Panc1 (cell line): ENCODE measurements at places on chromosomes 11 and 22. TPM values are rescaled to one million over a fixed set of nuclear protein-coding genes. Genes with fewer than 3 reads are reported as not detected.

Gene PANX3
- not detected for total RNA-seq

Gene RGL4
- total RNA-seq = not detected

Gene GRIK4
- total RNA-seq = 0.62 TPM

Gene ARHGAP32
- total RNA-seq = 44.6 TPM

Gene WBP2NL
- 0.44 TPM for total RNA-seq

Gene TMA7B
- total RNA-seq = not detected

Gene TMEM86A
- 0.31 TPM for total RNA-seq

Gene NAV2
- total RNA-seq = 22.7 TPM

Gene MMP7
- 2.7 TPM for total RNA-seq

Gene CBLIF
- not detected for total RNA-seq

Gene CNIH2
- 9.3 TPM for total RNA-seq

Gene MIOX
- 0.23 TPM for total RNA-seq

Gene UPB1
- 0.10 TPM for total RNA-seq

Gene NOX4
- not detected for total RNA-seq

Gene OR52E8
- total RNA-seq = not detected

Gene BIK
- total RNA-seq = 0.18 TPM

Gene KIF18A
- total RNA-seq = 20.8 TPM

Gene CADM1
- 3.9 TPM for total RNA-seq

Gene PATE2
- total RNA-seq = 0.18 TPM

Gene OR10A2
- not detected for total RNA-seq

Gene CFAP300
- 6.4 TPM for total RNA-seq

Gene CD3E
- 0.51 TPM for total RNA-seq

Gene ALKBH3
- total RNA-seq = 34.4 TPM

Gene CCDC87
- total RNA-seq = 2.0 TPM

Gene RAB38
- total RNA-seq = 0.15 TPM

Gene CDC42EP2
- 8.1 TPM for total RNA-seq

Gene OR6T1
- not detected for total RNA-seq

Gene TRIM51
- not detected for total RNA-seq

Gene CTTN
- total RNA-seq = 503 TPM

Gene DUSP8
- 5.5 TPM for total RNA-seq

Gene RNF214
- 39.7 TPM for total RNA-seq

Gene CYB5R2
- 46.3 TPM for total RNA-seq

Gene IGSF9B
- 2.2 TPM for total RNA-seq

Gene OR5P2
- not detected for total RNA-seq

Gene TMEM191C
- 2.9 TPM for total RNA-seq

Gene SYCE3
- not detected for total RNA-seq

Gene TUB
- total RNA-seq = 4.3 TPM

Gene FGF19
- not detected for total RNA-seq

Gene BRSK2
- total RNA-seq = 32.2 TPM

Gene SEPTIN5
- 17.2 TPM for total RNA-seq

Gene CRYBB2
- 0.39 TPM for total RNA-seq

Gene INPP5J
- total RNA-seq = 1.7 TPM

Gene BLID
- 0.41 TPM for total RNA-seq

Gene ACR
- 0.21 TPM for total RNA-seq

Gene TOB2
- total RNA-seq = 43.6 TPM

Gene C11orf86
- total RNA-seq = 0.28 TPM

Gene NXPE2
- not detected for total RNA-seq

Gene SAA4
- total RNA-seq = not detected

Gene OR4D5
- total RNA-seq = not detected

Gene A4GALT
- 6.9 TPM for total RNA-seq

Gene SMC1B
- total RNA-seq = 0.10 TPM

Gene IL18
- total RNA-seq = 22.5 TPM

Gene SLC22A8
- total RNA-seq = not detected

Gene PHOX2A
- total RNA-seq = not detected

Gene FAT3
- 0.33 TPM for total RNA-seq
